ENCODE measurements at places on chromosomes 7 and 10. TPM values are rescaled to one million over a fixed set of nuclear protein-coding genes. Genes with fewer than 3 reads are reported as not detected.

- DNase-seq: no peak
These were observed 138.0 kb downstream of the AUTS2 start for GRCh38 chr7:69736126-69736810.

Gene PVRIG
- total RNA-seq: not detected

Gene CYP2C19
- 0.42 TPM for total RNA-seq

- DNase-seq: no peak
These were observed 297.8 kb downstream of the CNTNAP2 start for GRCh38 chr7:146414373-146414772.

Data from progenitor cell of endocrine pancreas (in vitro differentiated cells).